Globus pallidus (tissue), 1 donor: ENCODE measurements at places on chromosomes 13 and 19.

- DNase-seq = no peak
These were observed 23.6 kb upstream of the NDFIP2 start for GRCh38 chr13:79457390-79457789.

DNA sequence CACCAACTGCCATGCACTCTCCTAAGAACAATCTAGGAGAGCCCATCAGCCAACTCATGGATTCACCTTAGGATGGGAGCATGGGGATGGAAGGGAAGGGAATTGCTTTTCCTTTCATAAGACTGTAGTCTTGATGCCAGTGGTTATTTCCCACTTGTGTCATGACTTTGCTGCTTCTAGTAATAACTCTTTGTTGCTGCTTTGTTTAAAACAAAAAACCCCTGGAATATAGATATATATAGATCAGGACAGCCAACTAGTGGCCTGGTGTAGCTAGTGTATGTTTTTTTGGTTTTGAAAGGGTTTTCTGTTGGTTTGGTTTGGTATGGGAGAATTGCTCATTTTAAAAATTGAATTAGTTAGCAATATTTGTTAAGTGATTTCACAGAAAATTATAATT lies 39.3 kb upstream of the KCTD4 start:
- DNase-seq = no peak

DNA sequence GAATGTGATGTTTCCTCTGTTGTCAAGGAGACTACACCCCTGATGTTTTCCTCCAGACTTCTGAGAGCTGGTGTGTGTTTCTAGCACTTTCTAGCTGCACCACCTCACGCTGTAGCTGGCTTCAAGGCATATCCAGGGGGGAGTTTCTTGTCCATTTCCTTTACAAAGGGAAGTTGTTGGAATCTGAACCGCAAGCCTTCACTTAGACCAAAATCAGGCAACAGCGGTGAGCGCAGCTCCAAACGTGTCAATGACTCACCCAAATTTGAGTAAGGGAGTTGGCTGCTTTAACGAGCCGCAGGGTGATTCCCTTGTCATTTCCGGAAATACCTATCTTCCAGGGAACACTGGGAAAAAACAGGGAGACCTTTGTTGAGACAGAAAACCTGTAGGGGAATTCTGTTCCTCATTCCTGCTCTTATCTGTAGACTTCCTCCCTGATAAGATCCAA lies 2.5 kb downstream of the LDLR start:
- DNase-seq = peak; percentile 45

DNA sequence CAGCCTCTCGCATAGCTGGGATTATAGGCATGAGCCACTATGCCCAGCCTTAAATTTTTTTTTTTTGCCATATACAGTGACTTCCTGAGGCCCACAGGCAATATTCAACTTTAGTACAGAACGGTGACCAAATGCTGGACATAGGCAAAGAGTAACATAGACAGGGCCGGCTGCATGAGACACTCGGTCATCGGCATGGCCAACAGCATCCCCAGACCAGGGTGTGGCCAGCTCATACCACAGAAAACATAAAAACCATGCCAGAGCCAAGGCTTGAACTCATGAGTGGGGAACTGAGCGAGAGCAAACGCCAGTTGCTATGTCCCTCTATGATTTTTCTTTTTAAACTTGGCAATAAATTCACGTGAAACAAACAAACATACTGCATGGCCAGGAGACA lies 17.0 kb downstream of the KANK2 start:
- DNase-seq = no peak

DNA sequence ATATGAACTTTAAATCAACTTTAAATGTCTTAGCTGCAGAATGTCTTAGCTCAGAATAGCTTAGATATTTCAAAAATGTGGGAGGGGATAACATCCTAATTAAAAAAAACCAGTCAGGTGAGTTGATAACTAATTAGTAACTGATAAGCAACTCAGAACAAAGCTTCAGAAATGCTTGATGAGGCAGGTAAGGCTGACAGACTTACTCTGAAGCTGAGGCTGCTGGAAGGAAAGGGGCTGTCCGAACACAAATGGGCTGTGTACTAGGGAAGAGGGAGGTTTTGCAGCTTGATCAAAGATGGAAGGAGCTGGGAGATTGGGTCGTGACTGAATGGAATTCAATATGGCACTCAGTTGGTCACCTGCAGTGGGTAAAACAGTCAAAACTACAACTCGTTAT lies 91.2 kb upstream of the FBXL3 start:
- DNase-seq = no peak

DNA sequence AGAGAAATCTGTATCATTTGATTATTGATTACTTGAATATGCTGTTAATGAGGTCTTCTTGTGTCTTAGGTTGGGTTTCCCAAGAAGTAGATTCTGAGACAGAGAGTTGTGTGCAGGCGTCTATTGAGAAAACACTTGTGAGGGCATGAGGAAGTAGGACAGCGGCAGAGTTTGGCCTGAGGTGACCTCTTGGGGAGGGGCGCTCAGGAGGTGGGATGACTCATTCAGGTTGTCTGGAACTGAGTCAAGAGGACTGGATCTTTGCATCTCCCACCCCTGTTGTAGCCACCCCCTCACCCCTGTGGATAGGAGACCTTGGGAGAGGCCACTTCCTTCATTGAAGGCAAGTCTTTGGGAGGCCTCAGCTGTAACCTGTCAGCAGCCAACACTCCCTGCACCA lies 35.2 kb upstream of the WDFY2 start:
- DNase-seq = no peak
